ENCODE measurements at places on chromosomes 7 and 10.

GRCh38 chr10:129973674-129974059 lies 9.6 kb upstream of the EBF3 start:
- DNase-seq = no peak

DNA sequence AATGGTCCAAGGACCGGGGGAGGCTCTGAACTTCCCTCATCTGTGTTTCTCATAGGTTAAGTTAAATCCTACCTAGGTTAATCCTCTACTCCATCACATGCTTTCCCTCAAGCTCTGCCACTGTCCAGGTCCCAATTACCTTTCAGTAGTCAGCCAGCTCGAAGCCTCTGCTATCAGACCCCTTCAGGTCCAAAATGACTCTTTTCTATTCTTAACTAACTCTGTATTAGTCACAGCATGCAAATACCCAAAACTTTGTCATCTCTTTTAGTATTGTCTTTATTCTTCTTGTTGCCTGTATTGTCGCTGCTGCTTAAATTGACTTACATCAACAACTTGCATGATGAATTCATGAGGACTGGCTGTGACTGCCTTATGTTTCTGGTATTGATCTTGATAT lies 15.3 kb downstream of the PPP1R17 start:
- DNase-seq = no peak

DNA sequence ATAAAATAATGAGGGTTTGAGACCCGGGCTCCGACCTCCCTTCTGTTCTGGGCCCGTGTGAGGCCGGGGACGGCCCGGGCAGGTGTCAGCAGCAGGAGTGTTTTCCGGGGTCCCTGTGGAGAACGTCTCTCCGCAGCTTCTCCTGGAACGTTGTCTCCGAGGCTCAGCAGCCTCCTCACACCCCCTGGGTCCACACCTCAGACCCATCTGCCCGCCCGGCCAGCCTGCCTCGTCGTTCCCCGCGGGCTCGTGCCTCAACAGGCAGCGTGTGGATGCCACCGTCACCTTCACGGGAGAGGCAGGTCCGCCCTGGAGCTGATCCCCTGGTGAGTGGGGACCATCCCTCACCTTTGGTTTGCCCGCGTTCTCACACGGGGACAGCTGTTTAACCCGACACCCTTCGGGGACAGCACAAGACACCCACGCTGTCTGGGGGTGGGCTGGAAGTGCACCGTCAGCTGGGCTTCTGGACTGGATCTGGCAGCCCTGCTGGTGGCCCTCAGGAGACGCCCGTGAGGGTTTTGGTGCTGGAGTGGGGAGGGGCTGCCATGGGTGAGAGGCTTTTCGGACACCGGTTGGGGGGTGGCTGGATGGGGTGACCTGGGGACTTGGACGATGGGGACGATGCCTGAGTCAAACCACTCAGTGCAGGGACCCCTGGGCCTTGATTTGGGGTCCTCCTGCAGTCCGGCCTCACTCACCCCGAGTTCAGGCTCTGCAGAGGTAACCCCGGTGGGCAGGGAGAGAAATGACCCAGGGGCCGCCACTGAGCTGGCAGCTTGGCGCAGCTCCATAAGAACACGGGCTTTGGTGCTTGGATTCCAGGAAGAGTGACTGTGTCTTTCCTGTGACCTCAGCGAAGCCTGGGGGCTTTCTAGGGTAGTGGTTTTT lies 131.7 kb downstream of the DNAJB6 start:
- DNase-seq = no peak

- DNase-seq = no peak
These were observed 425.3 kb upstream of the ANKRD30A start for GRCh38 chr10:36700123-36700522.

GRCh38 chr7:134920026-134920753 lies 66.1 kb upstream of the AGBL3 start:
- DNase-seq = peak; percentile 93

Data from SJSA1 (cell line).